ENCODE measurements at places on chromosomes 6 and 20. TPM values are rescaled to one million over a fixed set of nuclear protein-coding genes. Genes with fewer than 3 reads are reported as not detected.

GRCh38 chr6:118495485-118496280 lies 52.4 kb upstream of the PLN start:
- DNase-seq = no peak

DNA sequence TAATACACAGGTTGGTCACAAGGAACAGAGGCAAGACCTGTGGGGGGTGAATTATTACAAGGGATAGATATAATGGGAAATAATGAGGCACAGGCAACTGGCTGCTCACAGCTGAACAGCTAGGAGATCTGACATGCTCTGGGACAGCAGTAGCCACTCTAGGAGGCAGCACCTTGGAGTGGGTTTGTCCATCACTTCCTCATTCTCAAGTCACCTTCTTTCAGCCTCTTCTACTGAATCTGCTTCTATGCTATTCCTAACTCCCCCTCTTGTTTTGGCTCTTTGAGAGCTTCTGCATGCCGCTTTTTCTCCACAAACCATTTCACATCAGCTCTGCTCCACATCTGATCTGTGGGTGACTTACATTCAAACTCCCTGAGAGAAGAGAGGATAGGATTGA lies 345.5 kb upstream of the MAP3K7 start:
- no peak for DNase-seq

DNA sequence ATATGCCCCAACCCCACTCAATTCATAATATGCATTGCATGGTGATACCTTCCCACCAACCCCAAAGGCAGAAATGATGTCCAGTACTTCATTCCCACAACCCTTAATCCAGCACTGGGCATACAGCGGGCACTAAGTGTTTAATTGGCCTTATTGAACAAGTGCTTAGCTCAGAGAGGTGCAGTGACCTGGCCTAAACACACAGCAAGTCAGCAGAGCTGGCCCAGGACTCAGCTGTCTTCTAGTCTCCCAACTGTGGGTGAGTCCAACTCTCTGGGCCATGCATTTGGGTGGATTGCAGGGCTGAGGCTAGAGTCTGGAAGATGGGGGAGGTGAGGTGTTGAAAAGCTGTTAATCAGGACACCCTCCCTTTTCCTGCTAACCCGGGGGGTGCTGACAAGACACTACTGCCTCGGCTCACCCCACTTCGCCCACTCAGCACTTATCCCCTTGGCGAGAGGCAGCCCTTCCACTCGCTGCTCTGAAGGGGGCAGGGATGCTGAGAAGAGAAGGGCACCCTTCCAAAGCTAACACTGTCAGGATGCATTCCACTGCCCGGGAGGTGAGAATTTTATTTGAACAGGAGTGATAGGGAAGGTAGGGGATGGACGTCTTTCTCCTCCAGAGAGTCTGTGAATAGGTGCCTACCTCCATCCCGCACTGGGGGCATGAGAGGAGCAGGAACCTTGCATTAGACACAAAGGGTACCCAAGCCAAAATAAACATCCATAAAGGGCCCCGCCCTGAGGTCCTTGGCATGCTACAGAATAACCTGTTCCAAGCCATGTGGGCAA lies 14.2 kb downstream of the KCNK5 start:
- no peak for DNase-seq

DNA sequence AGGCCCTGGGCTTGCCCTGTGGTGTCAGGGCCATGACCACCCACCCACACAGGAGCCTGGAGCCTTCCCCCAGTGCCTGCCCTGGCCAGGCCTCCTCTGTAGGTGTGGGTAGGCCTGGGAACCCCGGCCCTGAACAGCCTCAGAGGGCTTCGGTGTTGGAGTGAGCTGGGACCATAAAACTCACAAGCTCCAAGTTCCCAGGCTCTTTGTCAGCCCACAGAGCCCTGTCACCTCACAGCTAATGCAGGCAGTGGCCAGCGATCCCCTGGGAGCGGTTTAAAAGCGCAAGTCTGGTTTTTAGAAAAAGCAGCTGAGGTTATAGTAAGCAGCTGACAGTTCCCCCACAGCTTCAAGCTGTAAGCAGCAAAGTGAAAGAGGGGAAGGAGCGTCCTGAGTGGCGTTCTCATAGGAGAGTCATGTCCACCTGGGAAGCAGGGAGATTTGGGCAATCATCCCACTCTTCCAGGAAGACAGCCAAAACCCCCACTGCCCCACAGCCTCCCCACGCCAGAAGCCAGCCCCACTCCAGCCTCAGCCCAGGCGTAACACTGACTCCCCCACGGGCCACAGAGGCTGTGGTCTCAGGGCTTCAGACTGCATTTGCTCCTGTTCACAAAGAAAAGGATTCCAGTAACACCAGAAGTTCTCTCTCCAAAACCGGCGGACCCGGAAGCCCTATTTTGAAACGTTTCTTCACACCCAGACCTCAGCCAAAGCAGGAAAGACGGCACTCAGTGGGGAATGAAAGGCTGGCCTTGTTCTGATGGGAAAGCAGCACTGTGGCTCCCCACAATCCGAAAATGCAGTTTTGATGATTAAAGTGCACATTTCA lies 34.3 kb upstream of the FOXC1 start:
- no peak for DNase-seq

The NOTCH4 gene
- total RNA-seq = 0.35 TPM

The TGM2 gene
- total RNA-seq = 0.67 TPM

GRCh38 chr6:132257561-132257960 lies 143.7 kb downstream of the MOXD1 start:
- DNase-seq = no peak

- DNase-seq = no peak
Measured at GRCh38 chr6:79613912-79614311, 17.2 kb upstream of the SH3BGRL2 start.

- DNase-seq = no peak
Measured at GRCh38 chr6:129583866-129584265, 126.1 kb downstream of the ARHGAP18 start.

The DEF6 gene
- 231 TPM for total RNA-seq

- no peak for DNase-seq
Measured at GRCh38 chr6:41167173-41167963, 4.5 kb upstream of the TREM2 start.

The ENPP5 gene
- 0.89 TPM for total RNA-seq
